Stomach (tissue), 19 donors: ENCODE measurements at places on chromosomes 5 and 9. TPM values are rescaled to one million over a fixed set of nuclear protein-coding genes. Genes with fewer than 3 reads are reported as not detected.

The SLC25A2 gene
- polyA plus RNA-seq, result not detected

The SPATA31E1 gene
- not detected for polyA plus RNA-seq

The KIAA0825 gene
- polyA plus RNA-seq, result 0.55 TPM

The MRPL22 gene
- 48.0 TPM for polyA plus RNA-seq

The UNC13B gene
- polyA plus RNA-seq, result 8.9 TPM

The MYOZ3 gene
- 0.23 TPM for polyA plus RNA-seq

The OR1Q1 gene
- polyA plus RNA-seq, result not detected

The FBN2 gene
- 0.19 TPM for polyA plus RNA-seq

The CENPK gene
- 7.7 TPM for polyA plus RNA-seq

The CCL27 gene
- 0.58 TPM for polyA plus RNA-seq

The PCA3 gene
- polyA plus RNA-seq, result not detected

The GPR151 gene
- not detected for polyA plus RNA-seq

The SMARCA2 gene
- 20.5 TPM for polyA plus RNA-seq

The PALM2AKAP2 gene
- polyA plus RNA-seq, result 0.05 TPM

The SLC25A48 gene
- 0.13 TPM for polyA plus RNA-seq

The C9 gene
- not detected for polyA plus RNA-seq

The AMBP gene
- 2.6 TPM for polyA plus RNA-seq

The TERT gene
- polyA plus RNA-seq, result 0.40 TPM

The GRIA1 gene
- polyA plus RNA-seq, result 0.03 TPM

The OGN gene
- 5.3 TPM for polyA plus RNA-seq

The PLCXD3 gene
- polyA plus RNA-seq, result 3.2 TPM

The SMIM33 gene
- polyA plus RNA-seq, result not detected

The EQTN gene
- not detected for polyA plus RNA-seq

The SPINK6 gene
- polyA plus RNA-seq, result not detected

The LURAP1L gene
- 11.8 TPM for polyA plus RNA-seq

The IFNA7 gene
- not detected for polyA plus RNA-seq

The C5orf52 gene
- polyA plus RNA-seq, result not detected

The ODF2 gene
- polyA plus RNA-seq, result 12.7 TPM
